ENCODE measurements at places on chromosomes 3 and 15. TPM values are rescaled to one million over a fixed set of nuclear protein-coding genes. Genes with fewer than 3 reads are reported as not detected.

Gene HTR3D
- not detected for total RNA-seq

- no peak for DNase-seq
These were observed 293.7 kb downstream of the EPHA6 start for GRCh38 chr3:97108136-97108535.

- peak; percentile 59 for DNase-seq
These were observed 43.1 kb downstream of the DNASE1L3 start for GRCh38 chr3:58167431-58168351.

- DNase-seq: no peak
These were observed 355.3 kb upstream of the NR2F2 start for GRCh38 chr15:95975212-95975611.

DNA sequence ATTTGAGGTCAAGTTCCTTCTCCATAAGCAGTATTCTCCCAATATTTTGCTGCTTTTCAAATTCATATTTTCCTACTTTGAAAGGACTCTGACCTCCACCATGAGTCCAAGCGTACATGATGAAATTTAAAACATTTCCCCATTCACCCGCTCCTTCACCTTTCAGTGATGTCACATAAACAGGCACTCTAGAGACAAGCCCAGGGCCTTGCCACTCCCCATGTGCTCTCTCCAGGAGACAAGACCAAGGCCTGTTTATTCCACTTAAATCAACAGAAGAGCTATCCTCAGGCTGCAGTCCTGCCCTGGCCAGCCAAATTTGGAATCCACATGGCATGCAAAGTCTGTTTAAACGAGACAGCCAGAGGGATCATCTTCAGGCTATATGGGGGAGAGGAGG, 161.5 kb downstream of the ARRDC4 start:
- no peak for DNase-seq

GRCh38 chr15:90022905-90023700, 22.0 kb downstream of the ZNF710 start:
- no peak for DNase-seq

DNA sequence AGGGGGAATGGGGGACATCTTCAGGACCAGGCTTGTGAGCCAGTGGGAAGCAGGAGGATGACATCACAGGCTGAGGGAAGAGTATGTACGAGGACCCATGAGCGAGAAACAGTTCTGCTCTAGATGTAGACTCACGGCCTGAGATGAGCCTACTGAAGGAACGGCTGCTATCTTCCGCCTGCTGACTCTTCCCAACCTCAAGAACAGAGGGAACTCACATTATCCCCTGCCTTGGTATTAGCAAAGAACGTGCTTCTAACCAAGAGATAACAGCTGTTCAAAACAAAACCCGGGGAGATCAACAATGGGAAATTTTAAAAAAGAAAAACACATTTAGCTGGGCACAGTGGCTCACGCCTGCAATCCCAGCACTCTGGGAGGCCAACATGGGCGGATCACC, 25.3 kb downstream of the AVEN start:
- DNase-seq: no peak

Data from HFFc6 (cell line).